ENCODE measurements at places on chromosomes 7 and 10.
A peak's percentile ranks its signal among the peaks of the same experiment; 100 is the strongest.

- no peak for DNase-seq
These were observed 86.9 kb downstream of the CARD11 start for GRCh38 chr7:2956526-2957368.

GRCh38 chr10:63763744-63764143 is 242.5 kb downstream of the REEP3 start:
- DNase-seq, result no peak

- DNase-seq, result no peak
These were observed 103.7 kb upstream of the HGF start for GRCh38 chr7:81873559-81873958.

- DNase-seq, result no peak
These were observed 7.6 kb downstream of the BPGM start for GRCh38 chr7:134654104-134654775.

GRCh38 chr10:62741996-62742395 is 62.5 kb upstream of the ADO start:
- no peak for DNase-seq

GRCh38 chr10:26335574-26336093 is 102.5 kb upstream of the APBB1IP start:
- DNase-seq, result peak; percentile 27
